ENCODE measurements at places on chromosomes 16 and 17.

DNA sequence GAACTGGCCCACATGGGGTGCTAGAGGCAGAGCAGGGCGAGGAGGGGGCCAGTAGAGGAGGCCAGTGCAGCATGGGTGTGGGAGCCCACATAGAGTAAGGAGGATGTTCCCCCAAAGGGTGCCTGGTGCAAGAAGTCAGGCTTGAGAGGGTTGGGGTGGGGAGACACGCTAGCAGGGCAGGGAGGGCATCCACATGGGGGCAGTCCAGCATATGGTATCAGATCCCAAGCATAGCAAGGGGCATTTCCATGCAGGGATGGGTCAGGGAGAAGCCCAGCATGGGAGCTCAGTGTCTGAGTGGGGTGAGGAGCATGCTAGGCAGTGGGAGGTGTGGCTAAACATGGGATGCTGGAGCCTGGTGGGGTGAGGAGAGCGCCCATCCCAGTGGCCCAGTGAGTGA, 213.7 kb downstream of the COPRS start:
- DNase-seq, result no peak

GRCh38 chr17:41734139-41734948, at the start of gene HAP1:
Gene HAP1 (minus strand): TSS chr17:41734643. CDS start chr17:41734634, 9 bp downstream.
- no peak for DNase-seq

DNA sequence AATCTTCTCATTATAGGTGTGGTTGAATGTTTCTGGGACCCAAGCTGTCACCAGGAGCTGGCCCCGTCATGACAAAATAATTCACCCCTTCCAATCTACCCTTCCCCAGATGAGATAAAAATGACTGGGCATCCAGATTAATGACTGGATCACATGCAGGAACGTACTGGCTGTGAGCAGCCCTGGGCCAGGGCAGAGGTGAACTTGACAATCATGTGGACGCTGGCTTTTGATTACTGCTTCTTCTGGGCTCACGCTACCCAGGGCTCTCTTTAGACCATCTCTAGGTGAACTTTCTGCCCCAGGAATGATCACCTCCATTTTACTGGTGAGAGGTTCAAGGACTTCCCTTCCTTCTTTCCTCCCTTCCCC, 18.3 kb downstream of the CBX4 start:
- DNase-seq, result no peak

- no peak for DNase-seq
Observed at GRCh38 chr17:77778636-77779489, 179.6 kb upstream of the TNRC6C start.

DNA sequence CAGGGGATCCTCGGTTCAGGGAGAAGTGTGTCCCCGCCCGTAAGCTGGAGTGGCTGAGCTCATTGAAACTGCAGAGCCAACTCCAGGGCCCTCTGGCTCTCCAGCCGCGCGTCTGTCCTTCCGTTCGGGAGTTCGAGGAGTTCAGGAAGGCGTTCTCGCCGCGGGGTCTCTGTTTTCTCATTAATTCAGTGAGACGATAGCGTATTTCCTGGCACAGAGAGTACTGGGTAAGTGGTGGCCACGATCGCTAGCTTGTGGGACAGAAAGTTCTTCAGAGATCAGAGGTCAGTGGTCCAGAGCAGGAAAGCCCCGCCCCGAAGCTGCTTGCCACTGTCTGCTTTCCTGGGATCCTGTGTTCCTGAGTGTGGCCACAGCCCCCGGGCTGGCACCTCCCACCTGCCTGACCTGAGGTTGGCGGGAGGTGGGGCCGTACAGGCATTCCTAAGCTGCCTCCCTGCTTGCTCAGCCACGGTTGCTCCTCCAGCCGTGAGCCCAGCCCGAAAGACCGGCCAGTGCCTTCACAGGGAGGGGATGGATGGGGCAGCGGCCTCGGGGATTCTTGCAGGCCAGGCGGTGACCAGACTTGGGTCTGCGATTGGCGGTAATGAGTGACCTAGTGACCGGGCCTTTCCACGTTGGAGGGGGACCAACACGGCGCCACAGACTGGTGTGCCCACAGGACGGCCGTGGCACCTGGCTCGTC, 8.9 kb downstream of the BAIAP2 start:
- DNase-seq, result no peak

DNA sequence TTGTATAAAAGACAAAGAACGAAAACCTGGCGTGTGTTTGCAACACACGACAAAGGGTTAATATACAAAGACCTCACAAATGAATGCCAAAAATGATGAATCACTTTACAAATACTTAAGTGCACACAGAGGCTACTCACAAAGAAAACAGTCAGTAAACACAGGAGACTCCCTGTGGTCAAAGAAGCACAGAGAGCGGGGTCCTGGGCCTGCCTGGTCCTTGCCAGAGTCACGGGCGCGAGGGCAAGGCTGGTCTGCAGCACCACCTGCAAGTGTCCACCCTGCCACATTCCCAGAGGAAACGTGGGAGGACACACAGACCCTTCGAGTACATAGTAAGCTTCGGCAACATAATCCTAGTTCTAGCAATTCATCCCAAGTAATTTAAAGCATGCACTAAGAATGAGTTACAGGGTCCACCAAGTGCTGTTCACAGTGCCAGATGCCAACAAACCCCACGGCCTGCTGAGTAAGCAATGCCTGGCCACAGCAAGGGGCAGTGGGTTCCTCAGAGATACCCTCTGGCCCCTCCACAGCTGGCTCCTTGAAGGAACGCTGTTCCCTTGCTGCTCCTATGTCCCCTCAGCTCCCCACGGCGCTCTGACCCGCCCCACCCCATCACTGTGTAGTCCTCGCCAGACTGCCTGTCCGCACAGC, 24.6 kb upstream of the FAAP100 start:
- DNase-seq, result no peak

GRCh38 chr16:87212026-87212425, 105.2 kb downstream of the C16orf95 start:
- DNase-seq, result no peak

GRCh38 chr16:23290189-23291062, 11.7 kb upstream of the SCNN1B start:
- DNase-seq, result no peak

DNA sequence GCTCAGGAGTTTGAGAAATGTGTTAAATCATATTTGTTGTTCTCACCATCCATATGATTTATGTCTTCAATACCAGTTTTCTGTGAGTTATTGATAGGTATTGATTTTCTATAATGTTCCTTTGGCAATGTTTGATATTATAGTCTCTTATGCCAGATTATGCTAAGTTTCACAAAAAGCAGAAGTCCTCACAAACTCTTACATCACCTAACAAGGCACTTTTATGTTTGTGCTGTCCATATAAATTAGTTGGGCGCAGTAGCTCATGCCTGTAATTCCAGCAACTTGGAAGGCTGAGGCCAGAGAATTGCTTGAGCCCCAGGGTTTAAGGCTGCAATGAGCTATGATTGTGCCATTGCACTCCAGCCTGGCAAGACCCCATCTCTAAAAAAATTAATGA, 12.6 kb upstream of the UQCRC2 start:
- no peak for DNase-seq

DNA sequence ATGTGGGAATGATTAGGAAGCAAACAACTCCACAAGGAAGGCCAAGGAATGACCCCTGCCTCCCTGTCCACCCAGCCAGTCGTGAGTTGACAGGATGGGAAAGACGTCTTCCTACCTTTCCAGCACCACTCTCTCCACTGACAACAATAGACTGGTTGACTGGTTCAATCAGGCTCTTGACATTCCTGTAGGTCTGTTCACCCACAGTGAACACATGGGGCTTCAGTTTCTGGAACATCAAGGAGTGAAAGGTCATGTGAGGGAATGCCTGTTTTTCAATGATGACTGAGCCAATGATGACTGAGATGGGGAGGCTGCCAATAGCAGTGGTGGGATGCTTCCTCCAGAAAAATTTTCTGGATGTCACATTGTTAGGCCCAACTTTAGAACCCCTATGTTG, 9.6 kb downstream of the MYO19 start:
- DNase-seq, result no peak

GRCh38 chr16:59169168-59169567, 435.1 kb upstream of the GOT2 start:
- DNase-seq, result no peak

DNA sequence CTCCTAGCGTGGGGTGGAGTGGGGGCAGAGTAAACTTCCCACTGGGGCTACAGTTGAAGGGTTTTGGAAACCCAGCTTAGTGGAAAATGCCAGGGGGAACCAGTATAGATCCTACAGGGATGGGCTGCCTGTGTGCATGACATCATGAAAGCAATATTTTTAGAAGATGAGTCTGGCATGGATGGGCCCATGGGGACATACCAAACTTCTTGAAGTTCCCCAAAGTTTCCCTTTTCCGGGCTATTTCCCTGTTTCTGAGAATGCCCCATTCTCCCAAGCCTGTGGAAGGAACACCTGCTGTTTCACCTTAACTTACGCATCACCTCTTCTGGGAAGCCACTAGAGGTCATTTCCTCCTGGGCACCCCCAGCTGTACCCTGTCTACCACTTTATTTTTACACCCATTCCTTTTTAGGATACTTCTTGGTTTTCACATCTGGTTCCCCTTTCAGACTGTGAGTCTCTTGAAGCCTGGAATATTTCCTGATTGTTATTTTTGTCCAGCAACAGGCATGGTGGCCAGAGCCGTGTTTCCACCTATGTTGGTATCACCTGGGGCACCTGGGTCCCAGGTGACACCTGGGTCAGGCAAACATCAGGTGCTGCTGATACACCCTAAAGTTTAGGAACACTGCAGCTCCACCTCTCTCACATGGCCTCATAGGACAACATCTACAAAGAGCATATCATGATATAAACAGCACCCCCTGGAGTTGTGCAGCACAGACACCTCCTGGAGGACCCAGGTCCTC, 9.8 kb downstream of the SOCS3 start:
- no peak for DNase-seq

GRCh38 chr17:77205396-77206125, 64.8 kb downstream of the SEC14L1 start:
- no peak for DNase-seq

DNA sequence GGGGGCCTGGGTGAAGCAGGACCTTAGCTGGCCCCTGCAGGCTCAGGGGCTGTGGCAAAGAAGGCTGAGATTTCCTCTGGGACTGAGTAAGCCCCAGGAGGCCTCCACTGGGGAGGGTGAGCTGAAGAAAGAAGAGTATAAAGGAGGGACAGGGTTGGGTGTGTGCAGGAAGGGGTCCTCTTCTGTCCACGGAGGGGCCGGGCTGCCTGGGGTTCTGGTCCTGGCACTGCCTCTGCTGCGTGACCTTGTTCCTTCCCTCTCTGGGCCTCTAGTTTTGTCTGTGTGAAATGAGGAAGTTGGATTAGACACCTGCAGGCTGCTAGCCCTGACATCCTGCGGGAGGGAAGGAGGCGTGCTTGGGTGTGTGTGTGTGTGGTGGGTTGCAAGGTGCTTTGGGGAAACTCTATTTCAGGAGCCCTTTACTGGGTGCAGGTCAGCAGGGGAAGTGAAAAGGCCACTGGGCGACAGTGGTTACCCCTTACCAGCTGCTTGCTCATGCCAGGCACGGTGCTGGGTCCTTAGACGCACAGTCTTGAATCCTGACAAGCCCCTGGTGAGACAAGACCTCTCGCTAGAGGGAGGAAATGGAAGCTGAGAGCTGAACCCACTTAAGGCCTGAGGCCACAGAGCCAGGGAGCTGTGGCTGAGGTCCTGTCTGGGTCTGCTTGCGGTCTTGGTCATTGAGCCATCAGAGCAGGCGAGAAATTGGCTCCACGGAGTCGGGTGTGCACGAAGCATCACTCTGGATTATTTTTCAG, 60.7 kb downstream of the OR1D5 start:
- no peak for DNase-seq

DNA sequence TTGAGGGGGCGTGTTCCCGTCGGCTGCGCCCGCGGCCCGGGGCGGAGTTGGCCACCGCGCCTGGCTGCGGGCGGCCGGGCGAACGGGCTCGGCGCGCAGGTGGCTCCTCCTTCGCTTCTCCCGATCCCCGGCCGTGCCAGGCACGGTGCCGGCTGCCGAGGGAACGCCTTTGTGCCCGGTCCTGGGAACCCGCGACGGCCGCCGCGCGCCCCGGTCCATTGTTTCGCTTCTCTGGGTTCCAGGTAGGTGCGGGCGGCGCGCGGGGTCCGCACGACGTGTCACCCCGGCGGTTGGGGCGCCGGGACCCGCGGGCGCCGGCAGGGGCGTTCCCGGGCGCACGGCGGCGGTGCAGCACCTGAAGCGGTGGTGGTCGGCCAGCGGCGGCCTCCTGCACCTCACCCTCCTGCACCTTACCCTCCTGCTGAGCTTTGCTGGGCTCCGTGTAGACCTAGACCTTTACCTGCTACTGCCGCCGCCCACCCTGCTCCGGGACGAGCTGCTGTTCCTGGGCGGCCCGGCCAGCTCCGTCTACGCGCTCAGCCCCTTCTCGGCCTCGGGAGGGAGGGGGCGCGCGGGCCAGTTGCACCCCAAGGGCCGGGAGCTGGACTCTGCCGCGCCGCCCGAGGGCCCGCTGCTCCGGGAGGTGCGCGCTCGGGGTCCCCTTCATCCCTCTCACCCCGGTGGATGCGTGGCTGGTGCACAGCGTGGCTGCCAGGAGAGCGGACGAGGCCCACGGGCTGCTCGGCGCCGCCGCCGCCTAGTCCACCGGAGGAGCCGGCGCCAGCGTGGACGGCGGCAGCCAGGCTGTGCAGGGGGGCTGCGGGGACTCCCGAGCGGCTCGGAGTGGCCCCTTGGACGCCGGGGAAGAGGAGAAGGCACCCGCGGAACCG, 99.9 kb downstream of the EFCAB13 start:
- DNase-seq, result no peak

DNA sequence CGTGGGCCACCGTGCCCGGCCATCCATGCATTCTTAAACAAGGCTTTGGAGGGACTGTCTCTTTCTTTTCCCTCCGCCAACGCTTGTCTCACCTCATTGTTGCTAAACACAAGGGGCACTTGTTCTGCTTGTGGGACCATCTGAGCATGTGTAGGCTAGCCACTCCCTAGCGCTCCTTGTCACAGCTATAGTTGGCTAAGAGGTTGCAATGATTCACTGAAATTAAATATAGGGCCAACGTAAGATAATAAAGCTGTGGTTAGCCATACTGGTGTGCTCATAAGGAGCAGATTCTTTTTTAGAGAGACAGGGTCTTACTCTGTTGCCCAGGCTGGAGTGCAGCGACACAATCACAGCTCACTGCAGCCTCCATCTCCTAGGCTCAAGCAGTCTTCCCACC, 41.2 kb downstream of the KIAA0513 start:
- no peak for DNase-seq

DNA sequence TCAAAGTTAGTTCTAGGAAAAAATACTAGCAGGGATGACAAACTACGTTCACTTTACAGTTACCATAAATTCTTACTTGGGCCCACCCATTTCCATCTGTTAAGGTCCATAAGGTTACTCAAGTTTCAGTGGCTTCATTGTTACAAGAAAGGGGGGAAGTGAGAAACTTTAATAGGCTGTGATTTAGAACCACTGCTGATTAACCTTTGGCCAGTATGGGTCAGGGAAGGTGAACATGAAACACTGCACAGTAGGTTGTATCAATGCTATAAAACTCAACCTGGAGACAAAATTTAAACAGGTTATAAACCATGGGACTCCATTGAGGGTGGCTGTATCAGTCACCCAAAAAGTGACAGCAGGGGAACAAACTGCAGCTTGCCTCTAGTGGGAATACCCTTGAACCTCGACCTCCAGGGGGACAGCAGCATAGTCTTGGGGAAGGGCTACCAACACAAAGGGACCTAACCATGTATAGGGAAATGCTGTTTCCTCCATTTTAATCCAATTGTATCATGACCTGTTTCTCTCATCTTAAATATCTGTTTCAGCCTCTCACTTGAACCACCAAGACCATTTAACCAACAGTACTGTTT, 10.4 kb downstream of the PTRH2 start:
- DNase-seq, result no peak

All from stimulated activated CD8-positive, alpha-beta memory T cell treated with anti-CD3 and anti-CD28 coated beads, Interleukin-2, amount 100 ng/mL, for 1 hour (primary cell).